ENCODE measurements at places on chromosomes 13 and 19.

DNA sequence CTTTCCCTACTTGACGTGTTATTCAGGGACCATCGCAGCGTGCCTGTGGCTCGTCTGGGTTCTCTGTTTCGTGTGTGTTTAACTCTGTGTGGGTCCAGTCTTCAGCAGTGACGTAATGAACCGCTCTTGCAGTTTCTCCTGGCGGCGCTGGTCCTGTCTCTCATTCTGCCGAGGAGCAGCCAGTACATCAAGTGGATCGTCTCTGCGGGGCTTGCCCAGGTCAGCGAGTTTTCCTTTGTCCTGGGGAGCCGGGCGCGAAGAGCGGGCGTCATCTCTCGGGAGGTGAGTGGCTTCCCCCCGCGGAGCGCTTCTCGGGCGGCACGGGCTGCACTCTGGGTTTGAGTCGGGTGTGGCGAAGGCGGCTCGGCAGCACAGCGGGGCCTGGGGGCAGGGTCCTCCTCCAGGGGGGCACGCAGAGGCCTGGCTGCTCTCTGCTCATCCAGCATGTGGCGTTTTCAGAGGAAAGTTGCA lies 36.3 kb upstream of the TFDP1 start:
- DNase-seq = no peak

GRCh38 chr13:85099245-85099644 lies 700.0 kb downstream of the SLITRK6 start:
- peak; percentile 1 for DNase-seq

- DNase-seq = no peak
Measured at GRCh38 chr13:89750371-89750770, 1597.1 kb upstream of the MIR17HG start.

DNA sequence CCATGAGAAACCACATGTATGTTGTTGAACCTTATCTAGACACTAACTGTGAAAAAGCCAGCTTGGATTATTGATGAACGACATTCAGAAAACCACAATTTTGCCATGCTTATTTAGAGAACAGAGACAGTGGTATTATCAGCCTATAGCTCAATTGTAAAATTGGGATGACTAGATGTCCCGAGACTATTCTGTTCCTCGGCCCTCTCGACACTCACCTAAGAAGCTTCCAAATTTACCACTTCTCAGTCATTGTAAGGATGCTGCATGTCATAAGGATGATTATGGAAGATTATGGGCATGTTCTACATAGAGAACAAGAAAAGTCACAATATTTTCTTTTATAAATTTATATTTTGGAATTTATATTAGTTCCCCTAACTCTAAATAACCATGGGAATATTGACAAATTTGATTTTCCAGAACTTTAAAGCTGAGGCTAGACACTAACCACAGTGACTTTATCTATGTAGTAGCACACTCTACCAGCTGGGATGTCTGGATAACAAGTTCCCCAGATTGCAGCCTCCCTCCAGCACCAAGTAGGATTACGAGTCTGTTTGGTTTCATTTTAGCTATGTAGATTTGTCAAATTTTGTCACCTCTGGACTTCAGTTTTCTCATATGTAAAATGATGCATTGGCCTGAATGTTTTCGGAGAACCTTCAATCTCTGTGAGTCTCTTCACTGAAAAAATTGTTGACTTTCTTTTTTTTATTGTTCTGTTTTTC lies 513.6 kb downstream of the IRS2 start:
- DNase-seq = no peak

- DNase-seq = no peak
Measured at GRCh38 chr19:3046698-3047495, 15.4 kb downstream of the TLE5 start.

GRCh38 chr13:27186295-27186694 lies 14.7 kb upstream of the USP12 start:
- peak; percentile 77 for DNase-seq
